LHCN-M2 (cell line): ENCODE measurements at places on chromosomes 2 and 18. TPM values are rescaled to one million over a fixed set of nuclear protein-coding genes. Genes with fewer than 3 reads are reported as not detected.

The AGFG1 gene
- 63.1 and 97.9 TPM in 2 replicates for total RNA-seq

The HS1BP3 gene
- total RNA-seq: 24.6 and 34.2 TPM in 2 replicates

The TSGA10 gene
- total RNA-seq: 1.5 and 2.5 TPM in 2 replicates

The RIT2 gene
- not detected in 2 replicates for total RNA-seq

The POTEC gene
- not detected in 2 replicates for total RNA-seq

The FAHD2B gene
- 0.23 and 1.3 TPM in 2 replicates for total RNA-seq

The DDX18 gene
- total RNA-seq: 66.9 TPM in 2 replicates

The ACADL gene
- not detected in 2 replicates for total RNA-seq

The CRYBA2 gene
- not detected in 2 replicates for total RNA-seq

The SCRN3 gene
- 25.2 and 31.1 TPM in 2 replicates for total RNA-seq

The GAD1 gene
- total RNA-seq: 0.19 and 0.29 TPM in 2 replicates

The CDCA7 gene
- total RNA-seq: 14.1 and 16.3 TPM in 2 replicates

The SNRNP200 gene
- total RNA-seq: 35.3 and 44.3 TPM in 2 replicates

The MERTK gene
- total RNA-seq: 0.38 and 0.46 TPM in 2 replicates

The UGT1A5 gene
- not detected in 2 replicates for total RNA-seq

The NBAS gene
- total RNA-seq: 35.1 and 38.4 TPM in 2 replicates

The CERKL gene
- 0.17 TPM in 1 of 2 replicates, not detected in the other for total RNA-seq

The GREB1L gene
- total RNA-seq: 15.2 and 17.4 TPM in 2 replicates

The TEKT4 gene
- not detected in 2 replicates for total RNA-seq

The IL1RN gene
- not detected in 2 replicates for total RNA-seq

The EVX2 gene
- total RNA-seq: not detected in 2 replicates

The GCG gene
- 0.17 TPM in 1 of 2 replicates, not detected in the other for total RNA-seq

The CHRNG gene
- total RNA-seq: 0.83 and 5.5 TPM in 2 replicates

The CABLES1 gene
- 7.1 and 8.3 TPM in 2 replicates for total RNA-seq

The CNDP1 gene
- not detected in 2 replicates for total RNA-seq

The PDE6D gene
- total RNA-seq: 25.1 and 30.4 TPM in 2 replicates

The VIL1 gene
- not detected in 2 replicates for total RNA-seq

The TMEM17 gene
- total RNA-seq: 2.5 and 2.8 TPM in 2 replicates

The CHN1 gene
- total RNA-seq: 61.4 and 61.7 TPM in 2 replicates

The GAL3ST2 gene
- not detected in 2 replicates for total RNA-seq

The SERPINB10 gene
- total RNA-seq: not detected in 2 replicates

The NEU2 gene
- not detected in 2 replicates for total RNA-seq

The IL1B gene
- total RNA-seq: 0.06 and 0.86 TPM in 2 replicates

The SH3RF3 gene
- 6.6 and 7.4 TPM in 2 replicates for total RNA-seq

The TUBA4B gene
- not detected in 2 replicates for total RNA-seq

The UGT1A7 gene
- not detected in 2 replicates for total RNA-seq

The ZNF385B gene
- total RNA-seq: 0.13 and 0.17 TPM in 2 replicates

The ANKRD62 gene
- total RNA-seq: not detected in 2 replicates

The TSHZ1 gene
- 7.2 and 7.3 TPM in 2 replicates for total RNA-seq

The CYTIP gene
- 0.92 and 1.7 TPM in 2 replicates for total RNA-seq

The HOXD10 gene
- not detected in 2 replicates for total RNA-seq

The AQP12B gene
- total RNA-seq: not detected in 2 replicates
